ENCODE measurements at places on chromosomes 1 and 21.

GRCh38 chr1:182143825-182144645 is 82.5 kb upstream of the ZNF648 start:
- DNase-seq = no peak

- DNase-seq = peak; percentile 45
Measured at GRCh38 chr1:43978551-43979260, at the start of gene B4GALT2. Gene B4GALT2, plus strand, starts transcription at chr1:43979210. Its CDS starts 1,951 bp downstream, at chr1:43981161.

DNA sequence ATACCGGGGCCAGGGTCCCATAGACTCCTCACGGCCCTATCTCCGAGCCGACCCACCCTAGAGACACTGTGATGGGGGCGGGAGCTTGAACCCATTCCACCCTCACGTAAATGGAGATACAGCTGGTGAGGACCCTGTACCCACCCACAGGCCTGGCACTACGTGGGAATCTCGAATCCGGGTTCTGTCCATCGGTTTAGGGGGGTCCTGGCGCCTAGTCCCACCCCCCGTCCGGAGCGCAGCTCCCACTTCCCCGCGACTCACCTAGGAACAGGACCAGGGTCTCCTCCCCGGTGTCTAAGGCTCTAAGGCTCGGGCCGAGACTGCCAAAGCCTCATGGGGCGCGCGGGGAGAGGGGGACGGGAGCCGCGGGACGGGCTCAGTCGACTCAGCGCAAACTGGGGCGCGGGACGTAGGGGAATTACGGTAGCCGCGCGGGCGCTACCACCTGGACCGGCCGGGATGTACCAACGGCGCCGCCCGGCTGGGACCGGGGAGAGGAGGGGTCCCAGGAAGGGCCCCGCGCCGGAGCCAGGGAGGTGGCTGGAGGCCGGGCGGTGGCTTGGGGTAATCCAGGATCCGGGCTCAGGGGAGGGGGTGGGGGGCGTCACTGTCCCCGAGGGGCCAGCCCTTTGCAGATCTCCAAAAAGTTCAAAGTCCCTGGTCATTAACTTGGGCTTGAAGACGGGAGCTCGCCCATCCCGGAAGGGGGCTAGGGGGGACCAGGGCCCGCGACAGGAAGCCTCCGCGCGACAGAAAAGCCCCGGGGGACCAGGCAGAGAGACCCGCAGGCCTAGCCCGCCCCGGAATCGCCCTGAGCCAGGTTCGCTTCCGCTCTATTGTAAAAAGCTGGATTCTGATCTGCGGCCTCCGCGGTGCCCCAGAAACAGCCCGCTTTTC is 1.0 kb downstream of the PLEKHG5 start:
- DNase-seq = peak; percentile 74

DNA sequence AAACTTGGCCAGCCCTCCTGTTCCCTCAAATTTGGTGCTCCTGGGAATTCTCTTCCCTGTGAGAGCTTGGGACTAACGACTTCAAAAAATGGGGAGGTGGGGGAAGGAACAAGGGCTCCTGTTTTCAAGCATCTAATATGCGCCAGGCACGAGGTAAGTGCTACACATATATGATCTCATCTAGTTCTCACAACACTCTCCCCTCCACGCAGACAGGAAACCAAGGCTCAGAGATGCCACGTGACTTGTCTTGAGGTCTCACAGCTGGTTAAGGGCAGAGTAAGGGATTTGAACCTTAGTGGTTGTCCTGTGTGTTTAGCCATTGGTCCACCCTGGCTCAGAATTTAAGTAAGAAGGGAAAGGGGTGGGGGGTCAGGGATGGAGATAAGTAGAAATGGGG is 125.9 kb downstream of the DMRTB1 start:
- DNase-seq = peak; percentile 3

DNA sequence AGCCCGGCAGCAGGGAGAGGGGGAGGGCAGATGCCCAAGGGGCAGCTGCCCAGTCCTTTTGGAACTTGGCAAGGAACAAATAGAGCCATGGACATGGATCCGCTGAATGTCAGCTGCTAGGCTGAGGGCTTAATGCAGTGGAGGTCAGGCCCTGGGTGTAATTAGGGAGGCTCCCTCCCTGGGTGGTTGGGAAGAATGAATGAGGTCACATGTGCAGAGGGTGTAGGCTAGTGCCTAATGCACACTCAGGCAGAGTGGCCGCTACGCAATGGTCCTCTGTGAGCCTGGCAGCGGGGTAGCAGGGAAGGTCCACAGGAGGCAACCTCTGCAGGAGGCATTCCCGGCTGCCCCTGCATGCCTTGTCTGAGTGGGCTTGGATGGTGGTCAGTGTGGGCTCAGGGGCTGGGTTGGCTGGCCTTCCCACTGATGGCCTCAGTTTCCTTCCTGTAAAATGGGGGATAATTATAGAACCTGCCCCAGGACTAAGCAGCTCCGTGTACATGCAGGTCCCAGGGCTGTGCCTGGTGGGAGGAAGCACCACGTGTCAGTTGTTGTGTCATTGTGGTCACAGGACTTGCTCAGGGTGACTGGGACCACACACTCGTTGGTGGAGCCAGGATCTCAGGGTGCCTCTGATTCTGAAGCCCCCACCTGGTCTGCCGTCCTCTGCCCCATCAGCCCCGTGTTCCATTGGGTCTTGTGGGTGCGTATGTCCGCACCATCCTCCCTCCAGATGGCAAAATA is 81.6 kb upstream of the ACTL8 start:
- DNase-seq = no peak

GRCh38 chr1:47380699-47381098 is 35.4 kb upstream of the FOXE3 start:
- no peak for DNase-seq
